ENCODE measurements at places on chromosomes 16 and 17. TPM values are rescaled to one million over a fixed set of nuclear protein-coding genes. Genes with fewer than 3 reads are reported as not detected.

MGAT5B gene
- 0.25 TPM for total RNA-seq

WNK4 gene
- 4.3 TPM for total RNA-seq

TLCD3B gene
- total RNA-seq, result 0.22 TPM

MEOX1 gene
- total RNA-seq, result not detected

TBC1D3E gene
- total RNA-seq, result not detected

UTS2R gene
- not detected for total RNA-seq

All from uterine smooth muscle cell (primary cell).